ENCODE measurements at places on chromosomes 6 and 20. TPM values are rescaled to one million over a fixed set of nuclear protein-coding genes. Genes with fewer than 3 reads are reported as not detected.

DNA sequence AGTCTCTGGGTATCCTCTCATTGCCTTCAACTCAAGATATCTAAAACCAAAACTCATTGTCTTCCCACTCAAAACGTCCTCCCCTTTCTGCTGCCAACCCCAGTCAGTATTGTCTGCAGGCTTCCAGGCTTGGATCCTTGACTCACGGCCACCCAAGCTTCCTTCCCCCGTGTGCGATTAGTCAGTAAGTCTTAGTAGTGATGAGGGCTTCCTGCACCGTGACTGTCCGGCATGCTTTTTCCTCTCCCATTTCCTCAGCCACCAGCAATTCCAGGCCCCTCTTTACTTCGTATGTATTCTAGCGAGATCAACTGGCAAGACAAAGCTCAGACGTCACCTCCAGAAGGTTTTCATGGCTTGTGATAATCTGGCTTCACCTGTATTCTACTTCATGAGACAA lies 88.6 kb upstream of the DUSP22 start:
- DNase-seq = no peak

GRCh38 chr6:143823548-143823947 lies 19.6 kb upstream of the LTV1 start:
- no peak for DNase-seq

Gene MEP1A
- not detected for total RNA-seq

Gene CLPSL1
- total RNA-seq = not detected

Gene OR2H1
- total RNA-seq = not detected

DNA sequence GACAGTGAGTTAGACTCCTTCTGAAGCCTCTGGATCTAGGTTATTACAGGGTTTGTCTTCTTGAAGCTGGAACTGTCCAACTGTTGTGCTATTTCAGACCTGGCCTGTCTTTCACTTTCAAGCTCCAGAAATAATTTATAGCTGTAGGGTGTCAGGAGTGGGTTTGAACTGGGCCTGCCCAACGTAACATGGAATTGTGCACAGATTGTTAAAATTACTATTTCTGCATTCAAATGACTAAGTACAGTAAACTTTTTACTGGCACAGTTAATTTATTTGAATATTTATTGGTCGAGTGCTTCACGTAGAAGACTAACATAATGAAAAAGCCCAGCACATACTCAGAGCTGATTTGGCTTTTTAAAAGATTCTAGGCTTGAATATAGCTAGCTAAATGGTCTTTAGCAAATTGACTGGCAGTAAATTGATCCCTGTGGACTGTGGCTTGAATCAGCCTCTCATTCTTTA lies 74.3 kb downstream of the ARID1B start:
- DNase-seq = no peak

Gene KIAA1755
- total RNA-seq = 0.57 TPM

DNA sequence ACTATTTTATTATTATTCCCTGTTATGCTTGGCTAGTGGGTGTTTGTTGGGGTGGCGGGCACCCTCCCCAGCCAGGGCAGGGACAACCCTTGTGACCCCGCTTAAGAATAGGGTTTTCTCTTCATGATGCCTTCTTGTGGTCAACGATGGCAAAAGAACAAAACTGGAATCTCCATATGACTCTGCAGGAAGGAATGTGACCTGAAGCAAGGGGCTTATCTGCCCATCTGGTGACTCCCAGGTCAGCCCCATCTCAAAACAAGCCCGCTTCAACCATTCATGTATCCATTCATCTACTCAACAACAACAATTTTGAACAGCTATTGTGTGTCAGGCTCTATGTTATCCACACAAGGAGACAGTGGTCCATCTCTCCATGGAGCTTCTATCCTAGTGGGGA lies 30.9 kb upstream of the TGM6 start:
- no peak for DNase-seq

DNA sequence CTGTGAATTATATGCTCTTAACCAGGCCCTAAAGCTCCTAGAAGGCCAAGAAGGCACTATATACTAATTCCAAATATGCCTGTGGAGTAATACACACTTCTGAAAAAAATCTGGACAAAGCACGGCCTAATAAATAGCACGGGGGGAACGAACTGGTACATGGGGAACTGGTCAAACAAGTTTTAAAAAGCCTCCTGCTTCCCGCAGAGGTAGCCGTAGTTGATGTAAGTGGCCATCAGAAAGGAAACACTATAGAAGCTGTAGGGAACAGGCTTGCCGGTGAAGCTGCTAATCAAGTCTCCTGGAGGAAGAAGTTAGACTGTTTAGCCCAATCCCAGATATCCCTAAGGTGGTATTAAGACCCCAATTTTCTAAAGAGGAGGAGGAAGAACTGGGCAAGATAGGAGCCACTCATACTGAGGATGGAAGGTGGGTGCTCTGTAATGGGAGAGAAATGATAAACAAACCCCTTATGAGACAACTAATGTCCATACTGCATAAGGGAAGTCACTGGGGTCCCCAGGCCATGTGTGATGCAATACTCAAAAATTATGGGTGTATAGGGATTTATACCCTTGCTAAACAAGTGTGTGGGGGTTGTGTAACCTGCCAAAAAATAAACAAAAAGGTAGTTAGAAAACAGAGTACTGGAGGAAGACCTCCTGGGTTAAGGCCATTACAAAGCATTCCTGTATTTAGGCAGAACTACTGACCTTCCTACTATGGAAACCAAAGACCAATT lies 27.1 kb upstream of the ZNF318 start:
- DNase-seq = no peak

DNA sequence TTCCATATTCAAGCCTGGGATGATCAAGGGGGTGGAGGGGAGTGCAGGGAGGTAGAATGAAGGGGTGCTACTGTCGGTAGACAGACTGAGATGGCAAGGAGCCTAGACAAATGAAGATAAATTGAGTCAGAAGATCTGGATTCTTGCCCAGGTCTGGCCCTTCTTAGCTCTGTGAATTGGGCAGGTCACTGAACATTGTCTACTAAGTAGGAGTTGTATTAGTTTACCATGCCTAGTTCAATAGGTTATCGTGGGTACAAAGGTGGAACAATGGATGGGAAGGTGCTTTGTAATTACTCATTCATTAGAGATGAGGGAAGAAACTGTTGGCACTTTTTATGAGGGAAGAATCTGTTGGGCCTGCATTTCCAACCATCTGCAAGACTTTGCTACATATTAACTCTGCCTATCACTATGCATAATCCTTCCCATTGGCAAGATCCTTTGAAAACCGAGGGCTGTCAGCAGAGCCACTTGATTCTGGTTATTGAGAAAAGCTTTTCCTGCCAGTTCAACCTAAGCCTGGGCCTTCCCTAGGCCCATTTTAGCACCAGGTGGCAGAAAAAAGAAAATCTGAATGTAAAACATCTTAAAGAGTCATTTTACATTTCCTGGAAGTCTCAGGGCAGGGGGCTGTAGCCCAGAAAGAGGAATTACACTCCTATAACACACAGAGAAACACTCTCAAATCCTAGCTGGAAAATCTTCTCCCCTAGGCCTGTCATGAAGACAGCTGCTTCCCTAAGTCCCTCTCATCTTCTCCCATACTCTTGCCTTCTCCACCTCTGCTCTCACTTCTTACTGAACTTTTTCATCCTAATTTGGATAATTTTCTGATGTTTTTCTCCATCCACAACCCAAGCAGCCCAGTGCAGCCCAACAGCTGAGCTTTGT lies 103.5 kb downstream of the CD24 start:
- no peak for DNase-seq

DNA sequence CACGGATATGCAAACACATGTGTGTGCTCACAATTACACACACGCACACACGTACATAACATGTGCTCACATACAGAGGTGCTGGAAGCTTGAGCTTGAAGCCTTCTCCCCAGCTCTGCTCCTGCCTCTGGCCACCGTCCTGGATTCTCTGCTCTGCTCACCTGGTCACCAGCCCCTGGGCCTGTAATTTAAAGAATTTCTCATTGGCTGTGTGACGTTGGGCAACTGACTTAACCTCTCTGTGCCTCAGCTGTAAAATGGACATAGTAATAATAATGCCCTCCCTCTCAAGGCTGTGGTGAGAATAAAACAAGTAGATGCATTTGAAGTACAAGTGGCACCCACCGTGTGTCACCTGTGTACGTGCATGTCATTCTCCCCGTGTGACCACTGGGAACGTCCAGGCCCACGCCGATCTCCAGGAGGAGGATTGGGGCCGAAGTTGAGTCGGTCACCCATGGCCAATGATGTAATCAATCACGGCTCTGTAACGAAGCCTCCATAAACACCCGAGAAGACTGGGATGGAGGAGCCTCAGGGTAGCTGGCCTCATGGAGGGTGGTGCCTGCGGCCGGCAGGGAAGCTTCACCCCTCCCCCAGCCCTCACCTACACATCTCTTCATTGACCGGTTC lies 160.9 kb upstream of the AFDN start:
- DNase-seq = no peak

Gene FAM83B
- not detected for total RNA-seq

Gene BEND6
- total RNA-seq = 12.0 TPM

Gene SSTR4
- total RNA-seq = not detected

Gene TCF19
- 4.0 TPM for total RNA-seq

DNA sequence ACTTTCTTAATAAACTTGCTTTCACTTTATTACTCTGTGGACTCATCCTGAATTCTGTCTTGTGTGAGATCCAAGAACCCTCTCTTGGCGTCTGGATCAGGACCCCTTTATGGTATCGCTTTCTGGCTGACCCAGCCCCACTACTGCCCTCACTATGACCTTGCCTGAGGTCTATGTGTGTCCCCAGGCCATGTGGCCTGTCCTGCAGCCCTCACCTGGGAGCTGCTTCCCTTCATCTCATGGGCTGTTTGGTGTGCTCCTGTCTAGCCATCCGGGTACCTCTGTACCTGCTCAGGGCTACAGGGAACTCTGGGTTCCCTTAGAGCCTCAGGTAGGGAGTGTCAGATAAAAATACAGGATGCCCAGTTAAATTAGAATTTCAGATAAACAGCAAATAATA lies 94.5 kb downstream of the SCP2D1 start:
- no peak for DNase-seq

DNA sequence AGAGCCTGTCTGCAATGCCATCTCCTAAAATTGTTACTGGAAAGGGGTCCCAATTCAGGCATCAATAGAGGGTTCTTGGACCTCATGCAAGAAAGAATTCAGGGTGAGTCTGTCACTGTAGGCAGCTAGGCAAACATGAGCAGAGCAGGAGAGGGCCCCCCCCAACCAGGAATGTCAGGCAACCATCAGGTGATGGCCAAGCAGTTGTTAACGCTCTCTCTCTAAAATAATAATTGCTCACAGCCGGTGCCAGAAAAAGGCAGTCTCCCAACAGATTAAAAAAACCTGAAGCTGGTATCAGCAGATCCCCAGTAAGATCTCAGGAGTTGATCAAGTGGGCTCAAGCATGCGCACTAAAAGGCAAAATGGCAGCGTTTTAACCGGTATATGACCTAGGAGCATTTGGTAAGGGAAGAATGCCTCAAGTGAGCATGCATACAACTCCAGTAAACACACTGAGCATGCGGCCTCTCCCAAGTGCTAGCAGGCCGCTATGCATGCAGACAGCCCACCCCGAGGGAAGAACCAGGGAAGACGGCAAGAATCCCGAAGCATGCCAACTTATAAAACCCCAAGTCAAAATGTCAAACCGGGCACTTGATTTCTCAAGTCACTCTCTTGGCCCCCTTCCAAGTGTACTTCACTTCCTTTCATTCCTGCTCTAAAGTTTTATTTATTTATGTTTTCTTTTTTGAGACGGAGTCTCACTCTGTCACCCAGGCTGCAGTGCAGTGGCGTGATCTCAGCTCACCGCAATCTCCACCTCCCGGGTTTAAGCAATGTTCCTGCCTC lies 44.0 kb upstream of the RNGTT start:
- DNase-seq = no peak

Gene HMGN4
- 57.1 TPM for total RNA-seq

Gene FERMT1
- 2.6 TPM for total RNA-seq

Gene ADGRF5
- not detected for total RNA-seq

Gene LCA5
- 9.0 TPM for total RNA-seq

Gene RIOK1
- 15.4 TPM for total RNA-seq

Gene LIN28B
- not detected for total RNA-seq

GRCh38 chr6:16265351-16266341 lies 27.3 kb downstream of the GMPR start:
- no peak for DNase-seq

GRCh38 chr6:160000280-160000704 lies 31.4 kb downstream of the IGF2R start:
- DNase-seq = no peak

Gene RAET1G
- total RNA-seq = not detected

Gene GSTA1
- not detected for total RNA-seq

Gene B3GAT2
- 0.05 TPM for total RNA-seq

GRCh38 chr6:169168302-169168630 lies 85.4 kb downstream of the THBS2 start:
- DNase-seq = no peak

Gene FOXS1
- total RNA-seq = 0.99 TPM
